ENCODE measurements at places on chromosomes 16 and 17. TPM values are rescaled to one million over a fixed set of nuclear protein-coding genes. Genes with fewer than 3 reads are reported as not detected.

GRCh38 chr16:65739518-65739917, 617.7 kb upstream of the CDH11 start:
- DNase-seq = no peak

- no peak for DNase-seq
Measured at GRCh38 chr17:58870747-58871146, 115.1 kb downstream of the PPM1E start.

GRCh38 chr17:74042744-74043486, 160.6 kb upstream of the RPL38 start:
- DNase-seq = peak; percentile 48

DNA sequence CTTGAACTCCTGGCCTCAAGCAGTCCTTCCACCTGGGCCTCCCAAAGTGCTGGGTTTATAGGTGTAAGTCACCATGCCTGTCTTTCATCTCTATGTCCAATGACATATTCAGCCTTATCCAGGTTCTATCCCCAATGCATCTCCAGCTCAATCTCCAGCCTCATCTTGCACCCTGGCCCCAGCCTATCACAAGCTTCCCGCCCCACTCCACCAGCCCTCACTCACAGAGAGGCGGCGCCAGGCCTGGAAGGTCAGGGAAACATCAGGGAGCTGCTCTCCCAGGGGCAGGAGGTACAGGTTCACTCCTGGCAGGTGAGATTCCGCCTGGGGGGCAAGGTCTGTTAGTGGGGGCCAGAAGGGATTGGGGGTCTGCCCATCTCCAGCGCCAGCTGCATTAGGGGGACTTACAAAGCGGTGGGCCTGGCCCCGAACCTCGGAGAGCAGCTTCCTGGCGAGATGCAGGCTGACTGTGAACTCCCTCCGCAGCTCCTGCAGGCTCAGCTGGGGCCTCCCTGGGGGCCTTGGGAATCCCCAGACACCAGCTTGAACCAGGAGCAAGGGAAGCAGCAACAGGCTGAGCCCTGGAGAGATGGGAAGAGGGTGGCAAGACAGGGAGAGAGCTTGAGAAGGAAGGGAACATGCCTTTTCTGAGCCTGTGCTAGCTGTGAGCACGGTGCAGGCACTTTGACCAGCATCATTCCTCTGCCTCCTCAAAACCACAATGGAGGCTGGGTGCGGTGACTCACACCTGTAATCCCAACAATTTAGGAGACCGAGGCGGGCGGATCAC, 3.0 kb downstream of the IL27 start:
- DNase-seq = no peak

- no peak for DNase-seq
Measured at GRCh38 chr16:66846266-66846665, 2.1 kb downstream of the CA7 start.

DNA sequence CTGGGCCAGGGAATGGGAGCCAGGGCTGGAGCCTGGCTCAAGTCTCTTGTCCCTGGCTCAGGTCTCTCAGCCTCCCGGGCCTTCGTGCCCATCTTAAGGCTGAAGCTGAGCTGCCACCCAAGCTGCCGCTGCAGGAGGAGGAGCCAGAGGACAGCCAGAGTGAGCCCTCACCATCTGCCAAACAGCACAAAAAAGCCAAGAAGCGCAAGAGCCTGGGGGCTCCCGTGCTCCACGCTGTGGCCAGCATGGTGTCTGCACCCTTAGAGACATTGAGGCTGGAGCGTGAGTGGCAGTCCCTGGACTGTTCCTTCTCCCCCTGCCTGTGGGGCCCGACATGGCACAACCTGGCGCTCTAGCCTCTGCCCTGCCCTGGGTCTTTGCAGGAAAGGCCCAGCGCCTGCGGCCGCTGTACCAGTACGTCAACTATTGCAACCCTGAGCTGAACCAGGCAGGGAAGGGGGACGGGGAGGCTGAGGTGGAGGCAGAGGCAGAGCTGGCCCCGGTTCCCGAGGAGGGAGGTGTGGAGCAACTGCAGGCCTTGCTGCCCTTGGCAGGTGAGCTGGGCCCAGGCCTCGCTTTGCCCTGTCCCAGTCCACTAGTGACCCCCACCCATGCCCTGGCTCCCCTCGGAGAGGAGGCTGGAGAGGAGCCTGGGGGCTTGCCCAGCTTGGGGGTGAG, 1.3 kb downstream of the C16orf86 start:
- DNase-seq = peak; percentile 74

- DNase-seq = no peak
Measured at GRCh38 chr16:30394592-30395154, 547 bp upstream of the ZNF48 start.

- no peak for DNase-seq
Measured at GRCh38 chr16:54107583-54108202, 178.9 kb downstream of the IRX3 start.

- DNase-seq = no peak
Measured at GRCh38 chr16:69040144-69040909, 65.1 kb upstream of the HAS3 start.

The HEATR3 gene
- total RNA-seq = 19.4 TPM

The ALOX12 gene
- 1.4 TPM for total RNA-seq

DNA sequence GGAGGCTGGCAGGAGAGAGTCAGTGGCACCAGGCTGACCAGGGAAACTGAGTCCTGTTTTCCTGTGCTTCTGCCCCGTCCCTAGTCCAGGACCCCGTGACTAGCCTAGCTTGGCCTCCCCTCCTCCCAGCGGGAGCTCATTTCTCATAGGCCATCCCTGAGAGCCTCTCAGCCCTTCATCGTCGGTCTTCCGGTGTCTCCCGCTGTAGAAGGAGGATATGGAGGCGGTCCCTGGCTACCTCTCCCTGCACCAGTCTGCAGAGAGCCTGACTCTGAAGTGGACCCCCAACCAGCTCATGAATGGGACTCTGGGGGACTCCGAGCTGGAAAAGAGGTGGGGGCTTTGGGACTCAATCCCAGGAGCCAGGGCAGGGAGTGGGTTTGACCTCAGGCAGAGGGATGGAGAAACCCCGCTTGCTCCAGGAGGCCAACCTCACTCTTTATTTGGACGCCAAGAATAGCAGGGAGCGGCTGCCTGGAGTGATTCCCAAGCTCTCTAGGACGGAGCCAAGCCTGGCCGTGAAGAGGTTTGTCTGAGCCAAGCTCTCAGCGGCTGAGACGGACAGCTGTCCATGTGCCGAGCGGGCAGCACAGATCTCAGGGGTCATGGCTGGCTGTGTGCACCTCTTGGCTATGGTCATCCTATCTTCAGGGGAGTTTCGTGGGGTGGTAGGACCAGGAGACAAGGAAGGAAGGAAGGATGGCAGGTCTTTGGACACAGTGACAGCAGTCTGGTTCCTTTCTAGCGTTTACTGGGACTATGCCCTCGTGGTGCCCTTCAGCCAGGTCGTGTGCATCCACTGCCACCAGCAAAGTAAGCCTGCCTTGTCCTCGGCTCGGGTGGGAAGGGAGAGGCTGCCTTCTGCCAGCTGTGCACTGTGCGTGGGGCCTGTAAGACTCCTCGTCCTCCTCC, 26.8 kb downstream of the SGSM2 start:
- no peak for DNase-seq

DNA sequence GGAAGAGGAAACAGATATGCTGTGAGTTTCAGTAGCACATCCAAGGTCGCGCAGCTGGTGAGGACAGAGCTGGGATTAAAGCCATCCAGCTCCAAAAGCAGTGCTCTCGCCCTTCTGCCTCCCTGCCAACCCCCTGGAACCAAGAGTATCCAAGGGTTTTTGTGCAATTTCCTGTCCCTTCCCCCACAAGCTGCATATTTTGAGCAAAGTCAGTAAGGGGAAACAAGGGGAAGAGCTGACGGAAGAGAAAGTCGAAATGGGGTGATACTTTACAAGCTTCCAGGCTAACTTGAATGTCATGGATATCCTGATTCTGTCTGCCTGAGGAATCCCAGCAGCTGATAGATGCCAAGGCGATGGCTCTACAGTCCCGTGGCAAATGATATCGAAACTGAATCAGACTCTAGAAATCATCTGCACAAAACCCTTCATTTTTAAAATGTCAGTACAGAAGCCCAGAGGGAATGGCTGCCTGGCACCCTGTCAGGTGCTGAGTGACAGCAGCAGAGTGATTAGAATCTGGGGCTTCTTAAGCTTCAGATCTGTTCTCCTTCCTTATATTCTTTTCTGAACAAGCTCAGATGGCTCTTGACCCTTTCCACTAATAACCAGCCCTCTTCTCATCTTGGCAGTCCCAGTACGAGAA, 42.9 kb upstream of the TEKT3 start:
- DNase-seq = no peak

GRCh38 chr16:31467151-31467773, 4.7 kb upstream of the TGFB1I1 start:
- no peak for DNase-seq
